ENCODE measurements at places on chromosomes 5 and 9.

DNA sequence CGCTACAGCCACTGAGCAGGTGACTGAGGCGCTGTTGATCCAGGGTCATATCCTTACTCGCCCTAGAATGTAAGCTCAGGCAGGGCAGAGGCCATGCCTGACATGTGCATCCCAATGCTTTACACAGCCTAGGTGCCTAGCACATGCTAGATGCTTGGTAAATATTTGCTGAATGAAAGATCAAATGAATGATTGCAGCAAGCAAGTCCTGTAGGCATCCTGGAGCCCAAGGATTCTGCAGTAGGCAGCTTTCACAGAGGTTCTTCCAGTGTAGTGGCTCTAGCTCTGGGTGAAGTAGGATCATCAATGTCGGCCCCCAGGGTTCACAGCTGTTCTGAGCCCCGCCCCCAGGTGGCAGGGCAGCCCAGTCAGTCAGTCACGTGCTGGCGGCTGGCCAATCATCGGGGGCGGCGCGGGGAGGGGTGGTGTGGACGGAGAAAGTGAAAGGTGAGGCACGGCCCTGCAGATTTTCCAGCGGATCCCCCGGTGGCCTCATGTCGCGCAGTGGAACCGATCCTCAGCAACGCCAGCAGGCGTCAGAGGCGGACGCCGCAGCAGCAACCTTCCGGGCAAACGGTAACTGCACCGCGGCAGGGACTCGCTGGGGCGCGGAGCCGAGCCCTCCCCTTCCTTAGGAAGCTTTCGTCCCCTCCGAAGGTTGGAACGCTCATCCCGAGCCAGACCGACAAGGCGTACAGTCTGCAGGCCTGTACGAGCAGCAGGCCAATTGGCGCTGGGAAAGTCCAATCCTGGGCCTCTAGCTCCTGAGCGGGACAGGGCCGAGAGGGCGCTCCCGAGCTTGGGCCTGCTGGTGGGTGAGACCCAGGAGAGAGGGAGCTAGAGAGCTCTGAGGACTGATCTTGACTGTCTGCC is at the start of gene GALT:
GALT (plus strand) TSS at position 465 of the 873 bp plus-strand sequence; CDS start at position 495, 30 bp downstream.
- DNase-seq, result peak; percentile 87

DNA sequence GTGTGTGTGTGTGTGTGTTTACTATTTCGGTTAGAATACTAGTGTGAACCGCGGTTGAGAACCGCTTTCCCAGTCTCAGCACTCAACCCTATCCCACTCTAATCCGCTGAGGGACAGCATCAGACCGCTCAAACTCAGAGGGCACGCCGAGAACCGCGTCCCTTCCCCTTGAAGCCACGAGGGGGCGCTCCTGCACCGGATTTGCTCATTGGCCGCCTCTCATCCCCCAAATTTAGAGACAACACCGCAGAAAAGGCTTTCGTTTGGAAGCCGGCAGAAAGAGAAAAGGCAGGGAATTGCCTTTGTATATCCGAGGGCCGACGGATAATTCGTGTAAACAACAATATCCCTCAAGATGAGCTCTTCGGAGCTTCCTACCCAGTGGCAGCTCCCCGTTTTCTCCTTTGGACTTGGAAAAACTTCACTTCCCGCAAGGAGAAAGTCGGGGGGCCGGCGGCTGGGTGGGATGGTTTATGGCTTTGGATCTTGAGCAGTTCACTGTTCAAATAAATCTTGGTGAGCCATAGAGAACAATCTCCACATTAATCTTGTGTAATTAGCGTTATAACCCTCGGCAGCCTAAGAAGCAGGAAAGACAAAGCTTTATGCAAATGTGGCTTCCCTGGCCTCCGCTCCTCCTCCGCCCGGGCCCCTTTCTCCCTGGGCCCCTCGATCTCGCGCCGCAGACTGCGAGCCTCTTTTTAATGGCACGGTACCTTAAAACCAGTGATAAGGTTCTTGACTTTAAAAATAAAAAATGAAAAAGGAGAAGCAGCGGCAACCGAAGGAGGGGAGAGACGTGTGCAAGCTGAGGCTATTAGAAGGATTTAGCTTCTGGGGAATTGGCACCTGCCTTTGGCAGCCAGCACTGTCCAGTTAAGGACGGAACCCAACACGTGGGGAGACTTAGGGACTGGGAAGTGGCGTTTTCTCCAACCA is 296.8 kb downstream of the PARP8 start:
- peak; percentile 40 for DNase-seq

DNA sequence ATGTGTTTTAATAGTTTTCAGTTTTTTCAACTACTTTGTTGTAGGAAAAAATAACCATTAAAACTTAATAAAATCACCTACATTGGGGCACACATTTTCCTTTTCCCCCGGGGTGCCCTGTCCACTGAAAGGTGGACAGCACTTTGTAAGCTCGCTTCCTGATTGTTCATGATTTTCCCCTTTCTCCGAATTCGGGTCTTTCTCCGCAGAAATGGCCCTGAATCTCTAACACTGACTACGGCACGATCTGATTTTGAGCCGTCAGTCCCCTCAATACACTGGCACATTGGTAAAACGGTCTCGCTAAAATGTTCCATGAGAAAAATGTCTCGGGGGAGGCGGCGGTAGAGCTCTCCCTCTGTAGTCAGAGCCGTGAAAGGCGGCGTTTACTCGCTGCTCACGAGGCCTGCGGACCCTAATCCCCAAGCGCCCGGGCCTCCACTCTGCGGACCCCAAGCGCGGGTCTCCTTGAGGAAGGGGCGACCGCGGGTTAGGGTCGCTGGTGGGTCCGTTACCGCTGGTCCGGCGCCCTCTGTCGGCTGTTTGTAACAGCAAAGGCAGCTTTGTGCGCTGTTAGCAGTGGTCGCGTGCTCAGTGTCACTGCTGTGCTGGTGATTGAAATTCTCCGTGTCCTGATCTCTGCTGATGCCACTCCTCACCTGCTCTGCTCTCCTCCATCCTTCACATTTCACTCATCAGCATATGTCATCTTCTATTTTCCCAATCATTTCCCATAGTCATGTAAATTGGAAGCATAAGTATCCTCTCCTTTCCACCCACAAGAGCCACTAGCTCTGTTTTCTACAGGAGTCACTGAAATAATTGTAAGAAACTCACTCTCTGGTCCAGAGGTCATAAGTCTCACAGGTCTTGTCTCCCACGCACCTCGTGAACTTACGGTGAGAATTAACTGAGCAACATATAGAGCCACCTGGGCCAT is 10.8 kb upstream of the IFNA2 start:
- DNase-seq, result peak; percentile 23

GRCh38 chr9:87725900-87726709 is at the start of gene CTSL:
CTSL (plus strand) TSS chr9:87726119; CDS start chr9:87727604, 1,485 bp downstream.
- DNase-seq, result peak; percentile 89

DNA sequence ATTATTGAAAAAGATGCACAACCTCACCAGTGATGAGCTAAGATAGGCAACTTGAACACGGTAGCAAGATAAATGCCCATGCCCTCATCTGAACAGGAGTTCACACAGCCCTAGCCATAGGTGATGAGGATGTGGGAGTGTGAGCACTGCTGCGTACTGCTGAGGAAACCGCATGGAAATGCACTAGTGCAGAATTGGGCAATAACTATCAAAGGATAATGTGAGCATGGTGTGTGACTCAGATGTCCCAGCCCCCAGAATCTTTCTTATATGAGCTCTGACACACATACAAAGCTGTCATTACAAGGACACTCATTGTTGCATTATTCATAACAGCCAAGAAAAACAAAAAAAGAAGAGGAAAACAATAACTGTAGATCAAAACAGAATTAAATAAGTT is 521.2 kb downstream of the IRX1 start:
- no peak for DNase-seq

DNA sequence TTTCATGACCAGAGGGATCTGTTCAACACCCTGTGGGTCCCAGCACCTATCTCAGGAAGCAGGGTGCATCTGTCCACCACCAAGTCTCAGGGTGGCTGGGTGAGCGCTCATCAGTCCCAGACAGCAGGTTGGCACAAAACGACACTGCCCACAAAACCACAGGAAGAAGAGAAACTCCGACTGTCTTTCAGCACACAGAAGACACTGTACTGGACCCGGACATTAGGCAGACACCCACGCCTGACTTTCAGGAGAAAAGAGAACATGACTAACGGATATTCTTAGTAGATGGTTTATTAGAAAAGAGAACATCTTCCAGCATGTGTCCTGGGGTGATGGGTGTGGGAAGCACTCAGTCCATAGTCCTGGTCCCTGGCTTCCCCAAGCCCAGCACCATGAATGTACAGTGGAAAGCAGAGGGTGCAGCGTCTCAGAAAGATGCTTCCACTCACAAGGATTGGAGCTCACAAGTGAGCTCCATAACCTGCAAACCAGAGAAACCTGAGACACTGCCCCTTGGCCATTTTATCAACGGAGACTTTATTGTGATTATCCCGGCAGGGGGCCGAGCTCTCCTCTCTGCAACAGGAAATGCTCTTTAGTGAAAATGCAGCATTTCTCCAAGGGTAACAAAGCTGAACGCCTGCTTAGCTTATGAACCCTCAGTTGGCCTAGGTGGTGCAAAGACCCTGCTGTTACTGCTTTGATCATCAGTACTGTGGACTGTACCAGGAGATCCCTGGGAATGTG is 35.8 kb upstream of the LCP2 start:
- DNase-seq, result no peak

- DNase-seq, result no peak
Measured at GRCh38 chr9:33065157-33066076, 11.1 kb downstream of the SMU1 start.

DNA sequence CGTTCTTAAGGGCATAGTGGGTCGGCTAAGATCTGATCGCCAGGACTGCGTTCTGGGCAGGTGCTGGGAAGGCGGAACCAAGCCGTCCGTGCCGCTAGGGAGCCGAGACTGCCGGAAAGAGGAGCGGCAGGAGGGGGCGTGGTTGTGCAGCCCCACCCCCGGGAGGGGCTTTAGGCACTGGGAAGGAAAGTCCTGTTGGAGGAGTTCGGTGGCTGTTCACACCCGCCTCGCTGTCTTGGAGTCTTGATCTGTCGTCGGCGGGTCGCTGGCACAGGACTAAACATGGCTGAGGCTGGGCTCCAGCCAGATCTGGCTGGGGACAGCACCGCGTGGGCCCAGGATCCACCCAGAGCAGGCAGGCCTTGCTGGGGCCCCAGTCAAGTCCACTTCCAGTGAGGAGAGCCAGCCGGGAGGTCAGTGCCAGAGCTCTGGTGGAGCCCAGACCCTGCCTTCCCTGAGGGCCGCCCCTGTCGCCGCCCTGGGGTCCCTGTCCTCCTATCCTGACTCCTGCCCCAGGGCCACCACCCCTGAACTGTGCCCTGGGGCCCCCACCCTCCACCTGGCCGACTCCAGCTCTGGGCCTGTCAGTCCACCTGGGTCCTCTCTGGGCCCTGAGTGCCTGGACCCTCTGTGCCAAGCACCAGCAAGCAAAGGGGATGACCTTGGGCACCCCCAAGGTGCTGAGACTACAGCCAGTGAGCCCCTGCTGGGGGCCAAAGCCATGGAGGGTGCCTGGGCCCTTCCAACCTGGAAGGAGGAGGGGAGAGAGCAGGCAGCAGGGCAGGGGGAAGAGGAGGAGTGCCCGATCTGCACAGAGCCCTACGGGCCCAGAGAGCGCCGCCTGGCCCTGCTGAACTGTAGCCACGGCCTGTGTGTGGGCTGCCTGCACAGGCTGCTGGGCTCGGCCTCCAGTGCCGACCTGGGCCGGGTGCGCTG is 4.5 kb downstream of the RNF208 start:
- peak; percentile 52 for DNase-seq

DNA sequence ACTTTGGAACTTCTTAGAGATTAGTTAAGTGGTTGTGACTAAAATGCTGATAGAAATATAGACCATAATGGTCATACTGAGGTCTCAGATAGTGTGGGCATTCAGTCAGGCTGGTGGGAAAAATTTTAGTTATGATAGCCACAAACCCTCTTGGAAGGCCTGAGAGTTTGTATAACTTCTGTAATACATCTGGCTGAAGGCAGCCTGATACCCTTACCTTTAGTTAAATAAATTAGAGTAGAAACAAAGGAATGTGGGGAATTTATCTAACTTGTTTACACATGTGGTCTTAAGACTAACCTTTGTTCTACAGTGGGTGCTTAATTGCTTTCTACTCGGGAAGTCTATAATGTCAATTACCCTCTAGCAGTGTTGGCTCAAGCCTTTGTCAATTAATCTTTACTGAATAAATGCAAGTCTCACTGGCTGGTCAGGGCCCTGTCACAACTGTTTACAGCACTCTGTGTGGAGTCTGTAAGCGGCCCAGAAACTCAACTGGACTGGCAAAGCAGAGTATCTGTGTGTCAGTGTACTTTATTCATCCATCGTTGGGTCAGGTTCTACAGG is 184.0 kb downstream of the FBXO4 start:
- no peak for DNase-seq

DNA sequence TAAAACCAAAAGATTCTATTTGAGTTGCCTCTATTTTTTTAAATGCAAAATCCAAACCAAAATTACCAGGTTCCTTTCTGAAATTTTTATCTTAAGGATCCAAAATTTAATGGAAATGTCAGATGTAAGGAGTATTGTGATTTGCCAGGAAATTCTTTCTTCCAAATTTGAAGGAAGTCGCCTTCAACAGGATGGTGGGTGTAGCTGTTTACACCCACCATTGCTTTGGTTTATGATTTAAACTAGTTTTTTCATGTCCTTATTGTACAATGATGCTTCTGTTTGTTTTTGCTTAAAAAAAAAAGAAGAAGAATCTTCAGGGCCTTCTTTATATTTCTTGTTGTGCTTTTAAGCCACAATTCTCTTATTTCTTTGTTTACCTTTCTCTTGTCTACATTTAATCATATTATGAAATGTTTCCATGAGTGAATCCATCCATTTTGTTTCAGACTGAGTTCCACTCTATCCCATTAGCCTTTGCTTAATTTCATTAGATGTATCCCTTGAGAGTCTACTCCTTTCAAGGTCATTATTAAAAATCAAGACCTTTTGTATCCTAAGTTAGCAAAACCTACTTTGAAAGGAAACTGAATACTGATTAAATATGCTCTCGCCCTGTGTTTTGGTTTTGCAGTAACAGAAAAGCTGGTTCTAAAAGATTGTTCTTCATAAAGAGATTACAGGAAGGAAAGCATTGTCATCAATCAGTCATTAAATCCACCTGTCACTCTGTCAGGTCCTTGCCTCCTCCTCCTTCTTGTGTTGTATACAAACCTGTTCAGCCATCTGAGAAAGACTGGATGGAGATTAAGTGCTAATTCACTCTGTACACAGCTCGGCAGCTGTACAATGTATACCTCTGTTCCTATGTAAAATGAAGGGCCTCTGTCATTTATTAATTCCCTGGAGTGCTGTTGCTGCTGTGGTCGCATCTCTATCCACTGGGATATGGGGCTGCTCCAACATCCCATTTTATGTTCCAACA is 45.5 kb upstream of the SLC2A8 start:
- DNase-seq, result no peak

- DNase-seq, result no peak
Measured at GRCh38 chr5:91244380-91245073, 138.6 kb downstream of the ARRDC3 start.

GRCh38 chr9:14618836-14619420 is 74.3 kb downstream of the ZDHHC21 start:
- DNase-seq, result no peak

DNA sequence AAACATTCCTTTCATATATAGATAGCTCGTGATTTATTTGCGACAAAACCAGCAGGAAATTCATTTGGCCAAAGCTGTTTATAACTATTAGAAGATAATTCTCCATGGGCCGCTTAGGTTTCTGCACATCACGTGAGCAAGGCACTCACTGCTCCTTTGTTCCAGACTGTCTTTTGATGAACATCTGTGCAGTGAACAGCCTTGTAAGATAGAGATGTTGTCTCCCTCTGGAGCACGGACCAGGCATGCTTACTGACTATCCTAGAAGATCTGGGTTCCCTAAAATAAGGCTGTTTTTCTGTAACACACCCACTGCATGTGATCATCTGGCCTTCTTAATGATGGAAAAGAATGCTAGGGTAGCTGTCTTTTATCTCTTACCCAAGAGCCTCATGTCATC is 30.9 kb downstream of the YIPF5 start:
- DNase-seq, result peak; percentile 80

GRCh38 chr5:9112520-9113291 is 433.2 kb downstream of the SEMA5A start:
- DNase-seq, result no peak

GRCh38 chr5:96986450-96986849 is 50.6 kb downstream of the LNPEP start:
- DNase-seq, result no peak
